ENCODE measurements at places on chromosomes 4 and X.

GRCh38 chr4:20576861-20577260, 123.4 kb upstream of the PACRGL start:
- no peak for DNase-seq

DNA sequence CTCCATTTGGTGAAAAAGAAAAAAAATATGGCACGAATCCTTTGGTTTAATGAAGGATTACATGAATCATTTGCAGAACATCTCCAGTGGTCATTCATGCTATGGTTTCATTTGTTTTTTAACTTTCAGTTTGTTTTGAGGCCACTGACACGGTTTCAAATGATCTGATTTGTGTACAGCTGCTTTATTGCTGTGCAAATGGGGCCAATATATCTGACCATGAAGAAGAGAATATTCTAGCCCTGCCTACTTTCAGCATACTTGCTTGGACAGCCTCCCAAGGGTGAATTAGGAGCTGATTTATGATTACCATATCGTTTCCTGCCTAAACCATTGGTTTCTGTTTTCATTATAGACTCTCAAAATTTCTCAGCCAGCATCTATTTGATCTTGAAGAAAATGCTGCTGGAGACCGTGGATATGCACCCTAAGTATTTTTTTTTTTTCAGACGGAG, 30.7 kb downstream of the SPARCL1 start:
- no peak for DNase-seq

GRCh38 chrX:13937370-13938050, 92.2 kb downstream of the GEMIN8 start:
- no peak for DNase-seq

DNA sequence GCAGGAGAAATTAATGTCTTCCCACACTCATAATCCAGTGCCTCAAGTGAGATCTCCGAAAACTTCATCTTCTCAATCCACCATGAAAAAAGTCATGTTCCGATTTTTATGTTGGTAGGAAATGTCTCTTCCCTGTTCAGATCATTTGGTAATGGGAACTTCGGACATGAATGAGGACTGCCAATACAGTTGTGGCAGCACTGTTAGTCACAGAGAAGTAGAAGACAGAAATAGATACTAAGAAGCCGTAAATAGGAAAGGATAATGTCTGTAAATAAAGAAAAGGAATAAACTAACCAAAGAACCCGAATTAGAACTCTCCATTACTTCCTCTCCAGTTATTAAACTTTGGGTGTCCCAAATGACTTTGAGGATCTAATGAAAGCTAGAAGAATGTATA, 69.6 kb downstream of the DDX60L start:
- DNase-seq = no peak
